ENCODE measurements at places on chromosomes 7 and 10.

GRCh38 chr7:22563032-22563501 lies 63.1 kb upstream of the STEAP1B start:
- DNase-seq, result peak; percentile 54

DNA sequence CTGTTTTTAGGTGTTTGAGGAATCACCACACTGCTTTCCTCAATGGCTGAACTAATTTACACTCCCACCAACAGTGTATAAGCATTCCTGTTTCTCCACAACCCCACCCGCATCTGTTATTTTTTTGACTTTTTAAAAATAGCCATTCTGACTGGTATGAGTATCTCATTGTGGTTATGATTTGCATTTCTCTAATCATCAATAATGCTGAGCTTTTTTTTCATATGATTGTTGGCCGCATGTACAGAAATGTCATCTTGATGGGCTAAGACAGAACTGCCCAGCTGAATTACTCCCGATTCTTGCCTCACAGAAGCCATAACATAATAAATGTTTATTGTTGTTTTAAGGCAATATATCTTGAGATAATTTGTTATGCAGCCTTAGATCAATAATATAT lies 93.1 kb upstream of the DKK1 start:
- no peak for DNase-seq

- no peak for DNase-seq
Observed at GRCh38 chr10:133161486-133162109, 1.6 kb downstream of the KNDC1 start.

DNA sequence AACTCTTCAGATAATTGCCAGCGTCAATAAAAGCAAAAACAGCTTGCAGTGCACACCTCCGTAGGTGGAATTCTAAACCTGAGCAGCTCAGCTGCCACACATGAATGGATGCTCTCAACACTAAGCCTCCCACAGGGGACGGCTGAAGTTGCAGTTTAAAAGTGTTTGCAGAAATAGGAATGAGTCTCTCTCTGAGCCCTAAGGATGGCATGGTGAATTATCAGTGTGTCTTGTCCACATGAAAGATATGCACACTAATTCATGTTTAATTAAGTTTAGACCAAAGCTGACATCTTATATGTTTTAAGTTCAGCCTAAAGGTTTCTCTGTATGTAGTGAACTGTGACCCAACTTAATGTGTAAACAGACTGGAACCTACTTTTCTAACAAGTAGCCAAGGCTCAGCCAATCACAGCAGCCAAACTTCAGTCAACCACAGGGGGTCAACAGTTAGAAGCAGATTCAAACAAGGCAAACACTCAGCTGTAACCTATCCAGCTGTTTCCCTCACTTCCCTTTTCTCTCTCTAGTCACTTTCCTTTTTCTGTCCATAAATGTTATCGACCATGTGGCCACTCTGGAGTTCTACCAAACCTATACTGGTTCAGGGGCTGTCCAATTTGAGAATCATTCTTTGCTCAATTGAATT lies 38.1 kb downstream of the CTTNBP2 start:
- DNase-seq, result no peak

GRCh38 chr10:116870949-116871348 lies 21.6 kb downstream of the ENO4 start:
- no peak for DNase-seq

- no peak for DNase-seq
Observed at GRCh38 chr10:24551161-24551560, 172.5 kb downstream of the ARHGAP21 start.

- no peak for DNase-seq
Observed at GRCh38 chr7:127578036-127578684, 7.2 kb downstream of the GCC1 start.

DNA sequence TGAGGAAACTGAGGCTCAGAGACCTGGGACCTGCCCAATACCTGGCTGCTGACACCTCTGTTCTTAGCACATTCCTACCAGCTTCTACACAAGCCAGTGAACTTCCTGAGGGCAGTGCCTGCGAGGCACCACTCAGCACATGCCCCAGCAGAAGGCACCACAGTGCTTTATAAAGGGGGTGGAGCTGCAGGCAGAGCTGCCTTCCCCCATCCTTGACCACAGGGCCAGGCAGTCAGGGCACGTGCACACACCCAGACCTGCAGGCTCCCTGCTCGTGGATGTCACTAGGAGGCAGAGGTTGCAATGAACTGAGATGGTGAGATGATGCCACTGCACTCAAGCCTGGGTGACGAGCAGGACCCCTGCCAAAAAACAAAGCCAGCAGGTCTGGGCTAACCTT lies 39.2 kb upstream of the TUBB8 start:
- peak; percentile 21 for DNase-seq

DNA sequence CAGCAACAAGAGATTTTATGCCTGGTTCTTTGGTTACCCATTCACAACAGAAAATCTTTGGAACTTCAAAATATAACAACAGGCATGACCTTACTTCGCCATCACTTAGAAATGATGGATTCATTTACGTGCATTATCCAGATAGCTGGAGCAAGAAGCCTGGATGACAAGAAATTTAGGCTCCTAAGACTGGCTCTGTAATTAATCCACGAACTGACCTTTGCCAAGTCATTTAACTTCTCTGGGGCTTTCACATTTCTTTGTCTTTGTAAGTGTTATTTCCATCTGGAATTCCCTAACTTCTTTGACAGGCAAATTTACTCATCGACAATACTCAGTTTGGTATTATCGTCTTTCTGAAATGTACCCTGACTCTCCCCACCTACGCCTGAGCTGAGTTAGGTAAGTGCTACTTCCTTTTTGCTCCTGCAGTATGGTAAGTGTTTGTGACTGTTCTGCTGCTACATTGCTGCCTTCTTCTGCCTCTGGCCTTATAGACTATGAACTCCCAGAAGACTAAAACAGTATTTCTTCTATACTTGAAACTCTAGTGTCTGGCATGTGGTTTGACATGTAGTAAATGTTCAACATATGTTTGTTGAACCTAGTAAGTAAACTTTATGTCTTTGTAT lies 5.5 kb upstream of the MDFIC start:
- no peak for DNase-seq

DNA sequence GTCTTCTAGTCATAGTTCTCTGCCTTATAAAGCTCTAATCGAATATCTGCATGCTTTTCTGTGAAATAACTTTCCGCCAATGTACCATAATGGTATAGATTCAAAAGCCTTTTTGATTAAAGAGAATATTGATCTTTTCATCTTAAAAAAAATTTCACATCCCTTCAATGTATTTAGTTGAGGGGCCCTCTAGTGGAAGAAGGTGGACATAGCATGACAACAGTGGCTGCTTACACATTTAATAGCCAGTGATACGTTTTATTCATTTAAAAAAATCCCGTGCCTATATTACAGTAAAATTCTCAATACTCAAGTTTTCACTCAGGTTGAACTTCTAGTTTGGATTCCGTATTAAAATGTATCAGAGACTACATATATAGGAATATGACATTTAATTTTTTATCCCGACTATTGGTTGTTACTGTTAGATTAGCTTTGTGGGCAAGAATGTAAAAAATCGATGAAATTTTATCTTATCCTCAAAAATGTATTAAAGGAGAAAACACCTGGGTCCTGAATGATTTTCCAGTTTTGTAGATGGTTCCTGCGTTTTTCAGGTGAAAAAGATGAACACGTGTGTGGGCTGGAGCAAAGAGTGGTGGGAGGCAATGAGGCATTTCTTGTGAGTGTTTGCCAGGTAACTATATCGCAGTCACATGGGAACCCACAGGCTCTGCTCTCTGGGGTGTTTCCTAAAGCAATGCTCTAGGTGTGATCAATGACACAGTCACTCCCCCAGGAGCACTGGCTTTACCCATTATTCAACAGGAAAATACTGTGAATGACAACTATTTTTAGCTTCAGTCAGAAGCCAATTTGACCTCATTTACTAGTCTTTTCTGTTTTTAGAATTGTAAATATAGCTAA lies 24.1 kb upstream of the PNLIP start:
- peak; percentile 40 for DNase-seq
